ENCODE measurements at places on chromosomes 16 and 17. TPM values are rescaled to one million over a fixed set of nuclear protein-coding genes. Genes with fewer than 3 reads are reported as not detected.

UNC45B gene
- 0.10 TPM for total RNA-seq

RAB11FIP4 gene
- total RNA-seq, result 35.5 TPM

OTOP2 gene
- total RNA-seq, result not detected

FAM171A2 gene
- 0.08 TPM for total RNA-seq

CACNG3 gene
- not detected for total RNA-seq

KRT36 gene
- not detected for total RNA-seq

DNAH17 gene
- total RNA-seq, result 0.15 TPM

DNA sequence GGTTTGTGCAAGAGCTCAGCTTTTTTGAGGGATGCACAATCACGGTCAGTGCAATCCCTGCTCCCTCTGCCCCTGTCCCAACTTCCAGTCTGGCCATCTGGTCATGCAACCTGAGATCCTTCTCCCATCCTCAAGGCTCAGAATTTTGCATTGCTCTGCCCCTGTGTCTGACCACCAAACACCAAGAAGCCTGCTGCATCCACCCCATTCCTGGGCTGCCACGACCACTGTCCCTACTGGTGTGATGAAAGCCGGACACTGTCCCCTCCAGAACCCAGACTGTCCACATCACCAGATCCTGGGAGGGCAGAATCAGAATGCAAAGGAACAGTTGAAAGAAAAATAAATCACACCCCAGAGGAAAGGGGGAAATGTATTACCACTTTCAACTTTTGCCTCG is 231.0 kb downstream of the C16orf78 start:
- H3K4me1 ChIP-seq, result peaks cover 1% of the 10 kb centered on the region
- no peaks in the 10 kb centered on the region for H3K36me3 ChIP-seq
- H3K4me3 ChIP-seq, result no peak overlapping the region
- no peak for DNase-seq
- no peak overlapping the region for H3K27ac ChIP-seq
- peaks cover 6% of the 10 kb centered on the region for H3K27me3 ChIP-seq

DNA sequence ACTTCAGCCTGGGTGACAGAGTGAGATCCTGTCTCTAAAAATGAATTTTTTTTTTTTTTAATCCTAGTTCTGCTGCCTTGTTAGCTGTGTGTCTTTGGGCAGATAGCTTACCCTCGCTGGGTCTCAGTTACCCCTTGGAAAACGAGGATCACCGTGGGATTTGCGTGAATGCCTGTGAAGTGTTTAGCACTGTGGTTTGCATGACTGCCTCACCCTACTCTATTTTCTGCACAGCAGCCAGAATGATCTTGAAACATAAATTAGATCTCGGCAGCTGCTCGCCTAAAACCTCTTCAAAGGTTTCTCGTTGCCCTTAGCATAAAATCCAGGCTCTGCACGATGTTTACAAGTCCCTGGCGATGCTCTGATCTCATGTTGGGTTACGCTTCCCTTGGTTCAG is 71.2 kb upstream of the GRIN2A start:
- H3K4me3 ChIP-seq, result no peak overlapping the region
- no peak for DNase-seq
- H3K27ac ChIP-seq, result no peak overlapping the region
- peaks cover 3% of the 10 kb centered on the region for H3K4me1 ChIP-seq
- peaks cover 5% of the 10 kb centered on the region for H3K27me3 ChIP-seq

DNA sequence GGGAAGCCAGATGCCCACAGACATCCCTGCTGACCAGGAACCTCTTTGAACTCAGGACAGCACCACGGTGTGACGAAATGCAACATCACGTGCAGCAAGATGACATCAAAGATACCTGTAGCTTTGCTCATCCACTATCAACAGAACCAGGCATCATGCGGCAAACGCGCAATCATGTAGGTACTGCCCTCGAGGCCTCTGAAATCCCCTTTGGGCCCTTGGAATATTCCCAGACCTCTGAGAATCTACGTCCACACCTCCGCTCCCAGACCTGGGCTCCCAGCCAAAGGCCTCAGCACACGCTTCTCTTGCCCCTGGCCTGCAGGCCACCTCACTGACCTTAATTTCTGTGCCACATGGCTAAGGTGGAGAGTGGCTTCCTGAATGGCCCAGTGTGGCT is 7.3 kb downstream of the CX3CL1 start:
- H3K4me3 ChIP-seq, result no peak overlapping the region
- no peak for DNase-seq
- H3K27ac ChIP-seq, result no peak overlapping the region
- H3K4me1 ChIP-seq, result peaks cover 9% of the 10 kb centered on the region
- no peaks in the 10 kb centered on the region for H3K36me3 ChIP-seq
- peaks cover 2% of the 10 kb centered on the region for H3K27me3 ChIP-seq

DNA sequence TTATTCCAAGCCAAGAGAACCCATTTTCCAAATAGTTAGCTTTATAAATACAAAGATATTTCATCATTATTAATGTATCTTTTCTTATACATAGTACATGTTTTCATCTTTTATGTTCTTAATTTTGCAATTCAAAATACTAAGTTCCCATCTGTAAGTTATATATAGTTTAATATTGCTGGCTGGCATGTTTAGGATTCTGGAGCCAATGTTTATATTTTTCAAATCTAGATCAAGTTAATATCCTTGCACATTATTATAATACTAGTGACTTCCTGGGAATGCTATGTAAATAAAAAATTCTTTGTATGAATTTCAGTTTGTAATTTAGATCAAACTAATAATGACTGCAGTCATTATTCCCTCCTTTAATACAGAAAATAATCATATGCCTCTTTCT is 189.7 kb downstream of the CNTNAP4 start:
- H3K4me3 ChIP-seq, result no peak overlapping the region
- no peaks in the 10 kb centered on the region for H3K27me3 ChIP-seq
- no peak for DNase-seq
- no peaks in the 10 kb centered on the region for H3K36me3 ChIP-seq

DNA sequence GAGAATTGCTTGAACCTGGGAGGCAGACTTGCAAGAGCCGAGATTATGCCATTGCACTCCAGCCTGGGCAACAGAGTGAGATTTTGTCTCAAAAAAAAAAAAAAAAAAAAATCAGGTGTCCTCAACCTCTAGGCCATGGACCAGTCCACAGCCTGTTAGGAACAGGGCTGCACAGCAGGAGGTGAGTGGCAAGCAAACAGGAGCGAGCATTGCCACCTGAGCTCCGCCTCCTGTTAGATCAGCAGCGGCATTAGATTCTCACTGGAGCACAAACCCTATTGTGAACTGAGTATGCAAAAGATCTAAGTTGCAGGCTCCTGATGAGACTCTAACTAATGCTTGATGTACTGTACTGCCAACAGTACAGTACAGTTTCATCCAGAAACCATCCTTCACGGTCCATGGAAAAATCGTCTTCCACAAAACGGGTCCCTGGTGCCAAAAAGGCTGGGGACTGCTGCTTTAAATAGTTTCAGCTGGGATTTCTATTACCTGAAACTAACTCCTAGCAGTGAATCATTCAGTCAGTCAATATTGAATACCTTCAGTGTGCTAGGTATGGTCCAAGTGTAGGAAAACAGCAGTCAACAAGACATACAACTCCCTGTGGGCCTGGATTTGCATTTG is 56.3 kb upstream of the DHX40 start:
- no peak overlapping the region for H3K27ac ChIP-seq
- no peaks in the 10 kb centered on the region for H3K4me1 ChIP-seq
- no peaks in the 10 kb centered on the region for H3K36me3 ChIP-seq
- peaks cover 2% of the 10 kb centered on the region for H3K27me3 ChIP-seq
- no peak overlapping the region for H3K4me3 ChIP-seq
- no peak for DNase-seq

DNA sequence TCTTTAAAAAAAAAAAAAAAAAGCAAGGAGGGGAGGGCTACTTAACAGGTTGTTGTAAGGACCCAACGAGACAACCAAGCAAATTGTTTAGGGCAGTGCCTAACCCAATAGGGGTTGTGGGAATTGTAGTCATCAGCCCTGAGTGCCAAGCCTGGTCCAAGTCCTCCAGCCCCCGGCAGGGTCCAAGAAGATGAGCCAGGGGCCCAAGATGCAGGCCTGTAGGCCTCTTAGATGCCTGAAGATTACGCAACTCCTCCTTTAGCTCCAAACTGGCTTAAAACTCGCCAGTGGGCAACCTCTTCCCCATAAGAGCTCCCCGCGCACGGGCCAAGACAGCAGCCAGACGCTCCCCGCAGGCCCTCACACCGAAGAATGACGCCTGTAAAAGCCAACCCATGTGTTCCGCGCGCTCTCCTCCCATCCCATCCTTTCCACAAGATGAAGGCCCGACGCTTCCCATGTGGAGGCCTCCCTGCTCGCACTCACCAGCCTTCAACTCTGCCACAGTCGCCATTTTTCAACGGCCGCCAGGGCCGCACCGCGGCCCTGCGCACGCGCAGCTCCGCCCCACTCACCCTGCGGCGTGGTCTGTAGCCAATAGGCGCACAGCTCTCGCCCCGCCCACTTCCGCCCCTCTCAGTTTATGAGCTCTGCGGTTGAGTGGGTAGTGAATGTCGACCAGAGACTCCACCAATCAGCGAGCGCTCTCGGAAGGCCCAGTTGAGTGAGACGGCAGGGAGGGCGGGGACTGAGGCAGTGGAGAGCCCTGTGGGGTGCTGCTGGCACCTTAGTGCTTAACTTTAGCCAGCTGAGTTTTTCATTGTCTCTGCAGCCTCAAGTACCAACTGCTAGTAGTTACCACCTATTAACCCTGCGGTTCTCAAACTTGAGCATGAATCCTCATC is at the start of gene CEP20:
Gene CEP20, minus strand, starts transcription at position 532 of the 905 bp plus-strand sequence. Its CDS starts 18 bp downstream, at position 514.
- peak; percentile 100 for DNase-seq
- peak within 1 kb of the TSS; percentile 99 for H3K27ac ChIP-seq
- peaks cover 35% of the 10 kb centered on the region for H3K4me1 ChIP-seq

DNA sequence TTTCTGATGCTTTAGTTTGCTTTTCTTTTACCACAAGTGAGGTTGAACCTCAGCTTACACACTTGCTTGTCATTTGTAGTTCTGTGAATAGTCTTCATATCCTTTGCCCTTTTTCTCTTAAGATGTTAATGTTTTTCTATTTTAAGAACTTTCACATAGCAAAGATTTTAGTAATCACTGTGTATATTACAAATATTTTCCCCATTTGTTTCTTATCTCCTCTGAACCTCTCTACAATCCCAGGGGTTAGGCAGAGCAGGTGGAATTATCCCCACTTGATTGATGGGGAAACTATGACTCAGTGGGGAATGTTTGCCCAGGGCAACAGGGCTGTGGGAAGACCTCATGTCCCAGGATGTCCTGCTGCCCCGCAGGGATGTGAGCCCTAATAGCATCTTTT is 11.7 kb upstream of the MYH3 start:
- no peaks in the 10 kb centered on the region for H3K27me3 ChIP-seq
- H3K36me3 ChIP-seq, result no peaks in the 10 kb centered on the region
- H3K4me3 ChIP-seq, result no peak overlapping the region
- DNase-seq, result no peak

- no peaks in the 10 kb centered on the region for H3K27me3 ChIP-seq
- DNase-seq, result no peak
- H3K27ac ChIP-seq, result no peak overlapping the region
These were observed 24.4 kb upstream of the PHKG2 start for GRCh38 chr16:30723725-30724355.

GRCh38 chr16:23107936-23108335 is 41.3 kb downstream of the USP31 start:
- peaks cover 6% of the 10 kb centered on the region for H3K36me3 ChIP-seq
- H3K4me1 ChIP-seq, result no peaks in the 10 kb centered on the region
- H3K27me3 ChIP-seq, result no peaks in the 10 kb centered on the region
- no peak for DNase-seq
- no peak overlapping the region for H3K4me3 ChIP-seq
- no peak overlapping the region for H3K27ac ChIP-seq

DNA sequence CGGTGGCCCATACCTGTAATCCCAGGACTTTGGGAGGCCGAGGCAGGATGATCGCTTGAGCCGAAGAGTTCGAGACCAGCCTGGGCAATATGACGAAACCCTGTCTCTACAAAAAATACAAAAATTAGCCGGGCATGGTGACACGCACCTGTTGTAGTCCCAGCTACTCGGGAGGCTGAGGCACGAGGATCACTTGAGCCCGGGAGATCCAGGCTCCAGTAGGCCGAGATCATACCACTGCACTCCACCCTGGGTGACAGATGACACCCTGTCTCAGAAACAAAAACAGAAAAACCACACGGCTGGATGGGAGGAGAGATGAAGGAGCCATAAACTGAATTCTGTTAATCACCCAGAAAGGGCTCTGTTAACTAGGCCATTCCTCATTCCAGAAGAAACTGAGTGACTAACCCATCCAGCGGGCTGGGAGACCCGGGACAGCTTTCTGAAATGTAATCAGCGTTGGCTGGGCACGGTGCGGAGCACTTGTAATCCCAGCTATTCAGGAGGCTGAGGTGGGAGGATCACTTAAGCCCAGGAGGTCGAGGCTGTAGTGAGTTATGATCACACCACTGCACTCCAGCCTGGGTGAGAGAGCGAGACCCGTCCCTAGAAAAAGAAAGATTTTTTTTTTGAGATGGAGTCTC is 641 bp upstream of the NT5C3B start:
- H3K27me3 ChIP-seq, result peaks cover 3% of the 10 kb centered on the region
- peak overlapping the region; percentile 76 for H3K4me3 ChIP-seq
- peaks cover 4% of the 10 kb centered on the region for H3K36me3 ChIP-seq
- DNase-seq, result no peak

GRCh38 chr17:79838522-79839274 is 542 bp downstream of the CBX4 start:
- DNase-seq, result peak; percentile 55
- H3K27ac ChIP-seq, result peak overlapping the region; percentile 94
- H3K27me3 ChIP-seq, result peaks cover 34% of the 10 kb centered on the region
- peaks cover 24% of the 10 kb centered on the region for H3K36me3 ChIP-seq
- H3K4me1 ChIP-seq, result peaks cover 43% of the 10 kb centered on the region
- peak overlapping the region; percentile 91 for H3K4me3 ChIP-seq

- no peak overlapping the region for H3K4me3 ChIP-seq
- H3K36me3 ChIP-seq, result no peaks in the 10 kb centered on the region
- H3K4me1 ChIP-seq, result peaks cover 50% of the 10 kb centered on the region
- no peaks in the 10 kb centered on the region for H3K27me3 ChIP-seq
These were observed 126.0 kb downstream of the MGAT5B start for GRCh38 chr17:76994237-76994637.

DNA sequence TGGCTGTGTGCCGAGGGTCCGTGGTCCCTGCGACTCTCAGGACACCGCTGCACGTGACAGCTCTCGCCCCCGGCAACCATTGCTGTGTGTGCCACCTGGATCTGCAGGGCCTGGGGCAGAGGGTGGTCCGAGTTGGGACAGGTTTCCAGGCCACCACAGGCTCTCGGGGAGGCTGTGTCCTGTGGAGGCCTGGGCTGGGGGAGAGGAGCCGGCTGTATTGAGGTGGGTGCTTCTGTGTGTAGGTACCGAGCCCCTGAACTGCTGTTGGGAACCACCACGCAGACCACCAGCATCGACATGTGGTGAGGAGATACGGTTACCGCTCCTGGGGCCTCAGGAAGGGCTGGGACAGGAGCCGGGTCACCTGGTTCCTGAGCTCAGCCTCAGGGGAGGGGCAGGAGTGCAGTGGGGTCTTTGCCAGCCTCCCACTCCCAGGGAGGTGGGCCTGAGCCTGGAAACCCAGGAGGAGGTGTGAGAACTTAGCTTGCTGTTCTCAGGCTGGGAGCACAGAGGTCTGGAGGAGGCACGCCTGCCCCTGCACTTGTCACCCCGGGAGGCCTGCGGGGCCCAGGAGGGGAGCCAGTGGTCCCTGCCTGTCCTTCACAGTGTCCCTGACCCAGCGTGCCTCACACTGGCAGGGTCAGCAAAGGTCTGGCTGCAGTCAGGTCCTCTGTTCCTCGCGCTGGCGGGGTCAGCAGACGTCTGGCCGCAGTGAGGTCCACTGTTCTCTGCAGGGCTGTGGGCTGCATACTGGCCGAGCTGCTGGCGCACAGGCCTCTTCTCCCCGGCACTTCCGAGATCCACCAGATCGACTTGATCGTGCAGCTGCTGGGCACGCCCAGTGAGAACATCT is 7.3 kb downstream of the SPATA2L start:
- no peak overlapping the region for H3K4me3 ChIP-seq
- no peak overlapping the region for H3K27ac ChIP-seq
- H3K36me3 ChIP-seq, result peaks cover 12% of the 10 kb centered on the region
- DNase-seq, result no peak
- no peaks in the 10 kb centered on the region for H3K27me3 ChIP-seq
